Right kidney (tissue), 9 donors: ENCODE measurements at places on chromosomes 12 and 14.

GRCh38 chr12:34333337-34333736 is 311.0 kb downstream of the ALG10 start:
- no peak for DNase-seq

DNA sequence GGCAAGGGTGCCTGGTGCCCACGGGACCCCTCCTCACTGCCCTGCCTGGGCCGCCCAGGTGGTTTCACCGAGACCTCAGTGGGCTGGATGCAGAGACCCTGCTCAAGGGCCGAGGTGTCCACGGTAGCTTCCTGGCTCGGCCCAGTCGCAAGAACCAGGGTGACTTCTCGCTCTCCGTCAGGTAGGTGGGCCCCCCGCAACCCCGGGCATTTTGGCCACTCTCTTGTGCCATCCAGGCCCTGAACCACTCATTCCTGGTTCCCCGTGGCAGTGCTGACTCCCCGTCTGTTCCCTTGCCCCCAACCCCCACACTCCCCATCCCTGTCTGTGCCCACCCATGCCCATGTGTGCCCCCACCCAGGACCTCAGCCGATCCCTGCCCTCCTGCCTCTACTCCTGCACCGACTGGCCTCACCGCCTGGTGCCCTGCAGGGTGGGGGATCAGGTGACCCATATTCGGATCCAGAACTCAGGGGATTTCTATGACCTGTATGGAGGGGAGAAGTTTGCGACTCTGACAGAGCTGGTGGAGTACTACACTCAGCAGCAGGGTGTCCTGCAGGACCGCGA is 480 bp downstream of the PTPN6 start:
- DNase-seq: no peak

- no peak for DNase-seq
Measured at GRCh38 chr12:69523433-69524330, 53.5 kb downstream of the FRS2 start.

DNA sequence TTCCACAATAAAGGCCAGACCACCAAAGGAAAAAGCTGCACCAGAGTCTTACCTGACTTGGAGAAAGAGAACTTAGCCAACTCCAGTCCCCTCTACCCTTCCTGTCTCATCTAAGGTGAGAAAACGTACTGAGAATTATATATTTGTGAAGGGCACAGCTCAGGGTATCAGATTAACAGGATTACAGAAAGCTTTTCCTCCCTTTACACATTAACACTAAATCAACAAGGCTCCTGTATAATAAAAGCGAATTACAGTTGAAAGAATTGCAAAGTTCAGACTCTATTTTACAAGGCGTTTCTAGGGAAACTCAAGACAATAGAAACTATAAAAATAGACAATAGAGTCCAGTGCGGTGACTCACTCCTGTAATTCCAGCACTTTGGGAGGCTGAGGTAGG is 82.7 kb upstream of the RPL10L start:
- no peak for DNase-seq

DNA sequence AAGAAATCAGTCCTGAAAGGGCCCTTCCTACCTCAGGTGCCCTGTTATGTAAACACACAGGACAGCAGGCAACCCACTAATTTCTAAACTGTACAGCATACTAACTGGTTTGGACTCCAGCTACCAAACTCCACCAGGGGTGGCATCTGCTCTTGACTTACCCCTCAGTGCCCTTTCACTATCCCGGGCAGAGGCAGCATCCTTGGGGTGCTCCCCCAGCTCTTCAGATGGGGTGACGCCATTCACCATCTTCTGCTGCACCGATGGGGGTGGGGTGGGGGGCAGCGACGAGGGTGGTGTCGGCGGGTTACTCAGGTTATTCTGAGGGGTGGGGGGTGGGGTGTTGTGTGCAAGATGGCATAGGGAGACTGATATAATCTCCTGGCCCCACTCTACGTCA is 11.5 kb upstream of the PRKAG1 start:
- DNase-seq: no peak

- DNase-seq: no peak
Measured at GRCh38 chr14:83255727-83256090, 1722.1 kb upstream of the SEL1L start.

- peak; percentile 28 for DNase-seq
Measured at GRCh38 chr14:95360828-95361227, 41.1 kb upstream of the CLMN start.

DNA sequence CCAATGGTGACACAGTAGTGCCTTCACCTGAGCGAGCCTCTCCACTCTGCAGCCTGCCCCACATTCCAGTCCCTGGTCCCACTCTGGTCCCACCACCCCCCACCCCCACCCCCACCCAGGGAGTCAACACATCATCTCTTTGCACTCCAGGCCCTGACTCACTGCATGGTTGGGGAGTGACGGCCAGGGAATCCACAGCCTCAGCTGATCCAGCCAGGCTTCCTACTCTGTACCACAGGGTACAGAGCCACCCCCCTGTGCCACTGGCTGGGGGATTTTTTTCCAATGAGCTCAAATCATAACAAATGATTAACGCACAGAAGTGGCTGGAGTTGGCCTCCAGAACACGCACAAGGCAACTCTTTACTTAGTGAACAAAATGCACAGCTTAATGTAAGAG is 233.7 kb downstream of the NTF3 start:
- no peak for DNase-seq

- DNase-seq: no peak
Measured at GRCh38 chr14:57402173-57402852, 11.9 kb downstream of the NAA30 start.

- no peak for DNase-seq
Measured at GRCh38 chr12:92403210-92404175, 257.8 kb upstream of the BTG1 start.

DNA sequence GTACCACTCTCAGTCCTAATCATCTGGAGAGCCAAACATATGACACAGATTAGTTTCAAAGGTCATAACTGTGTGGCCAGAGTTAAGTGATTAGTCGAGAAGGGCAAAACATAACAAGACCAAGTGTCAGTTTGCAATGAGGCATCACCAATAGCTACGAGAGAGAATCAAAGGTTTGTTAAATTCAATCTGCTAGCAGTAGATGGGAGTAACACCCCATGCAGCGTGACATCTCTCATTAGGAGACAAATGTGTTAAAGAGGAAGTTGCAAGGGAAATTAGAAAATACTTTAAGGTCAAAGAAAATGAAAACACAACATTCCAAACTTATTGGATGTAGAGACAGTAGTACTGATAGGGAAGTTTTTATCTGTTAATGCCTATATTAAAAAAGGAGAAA is 135.7 kb upstream of the SYT10 start:
- no peak for DNase-seq

DNA sequence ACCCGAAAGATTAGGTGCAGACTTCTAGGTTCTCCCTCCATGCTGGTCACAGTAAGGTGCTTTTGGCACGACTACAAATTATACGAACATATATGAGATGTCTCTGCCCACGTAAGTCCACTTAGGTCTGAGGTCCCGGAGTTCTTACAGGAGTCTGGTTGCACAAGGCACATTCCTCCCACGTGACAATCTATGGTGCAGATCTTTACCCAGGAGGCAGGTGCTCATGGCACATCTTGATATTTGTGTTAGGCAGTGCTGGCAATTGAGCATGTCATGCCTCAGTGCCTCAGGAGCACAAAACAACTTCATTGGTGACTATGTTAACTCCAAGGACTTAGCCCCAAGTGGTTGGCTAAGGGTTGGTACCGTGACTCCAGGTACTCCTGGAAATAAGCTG is 92.0 kb upstream of the AMN1 start:
- DNase-seq: no peak

GRCh38 chr14:70183991-70184390 is 4.8 kb downstream of the SLC8A3 start:
- DNase-seq: no peak

DNA sequence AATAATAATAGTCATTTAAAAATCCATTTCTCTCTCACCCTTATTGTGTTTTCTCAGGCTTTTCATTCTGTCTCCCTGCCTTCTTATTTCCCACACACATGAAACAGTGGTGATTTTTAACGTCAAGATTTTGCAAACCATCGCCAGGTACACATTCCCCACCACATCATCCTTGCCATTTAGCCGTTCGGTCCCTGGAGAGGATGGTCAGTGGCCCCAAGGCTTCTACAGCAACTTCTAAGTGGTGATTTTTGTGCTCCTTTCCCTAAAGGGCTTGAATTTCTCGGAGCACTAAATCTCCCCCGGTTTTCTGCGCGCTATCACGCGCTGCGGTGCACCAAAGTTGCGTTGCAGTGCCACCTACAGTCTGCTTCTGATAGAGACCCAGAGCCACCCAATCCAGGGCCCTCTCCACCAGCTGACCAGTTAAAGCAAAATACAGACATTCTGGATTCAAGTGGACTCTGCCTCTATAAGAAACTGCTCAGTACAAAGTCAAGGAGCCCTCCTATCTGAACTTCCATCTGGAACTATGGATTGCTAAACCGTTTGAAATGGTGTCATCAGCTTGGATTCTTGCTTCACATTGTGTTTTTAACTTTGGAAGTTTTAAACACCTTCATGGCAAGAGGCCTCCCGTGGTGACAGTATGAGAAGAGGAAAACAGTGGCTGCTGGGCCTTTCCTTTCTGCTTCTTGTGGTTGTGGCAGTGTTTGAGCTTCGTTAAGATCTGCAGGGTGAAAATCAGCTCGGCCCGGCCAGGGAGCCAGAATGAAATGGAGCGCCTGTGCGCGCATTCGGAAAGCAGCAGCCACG is 234.0 kb downstream of the SPTSSA start:
- peak; percentile 54 for DNase-seq

DNA sequence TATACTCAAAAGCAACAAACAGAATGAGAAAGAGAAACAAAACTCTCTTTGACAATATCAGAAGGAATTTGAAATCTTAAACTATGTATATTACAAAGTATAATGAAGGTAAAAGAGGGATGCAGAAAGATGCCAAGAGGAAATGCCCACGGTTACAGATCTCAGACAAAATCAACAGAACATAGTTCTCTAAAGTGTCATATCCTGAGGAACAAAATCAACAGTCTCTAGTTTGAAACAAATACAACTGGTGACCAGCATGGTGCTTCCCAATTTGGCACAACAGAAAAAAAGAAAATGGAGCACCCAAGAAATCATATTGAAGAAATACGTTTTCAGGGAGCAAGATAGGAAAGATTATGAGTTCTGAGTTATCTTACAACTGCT is 116.5 kb downstream of the METTL25 start:
- no peak for DNase-seq

GRCh38 chr14:102560458-102561261 is 31.8 kb upstream of the RCOR1 start:
- no peak for DNase-seq

DNA sequence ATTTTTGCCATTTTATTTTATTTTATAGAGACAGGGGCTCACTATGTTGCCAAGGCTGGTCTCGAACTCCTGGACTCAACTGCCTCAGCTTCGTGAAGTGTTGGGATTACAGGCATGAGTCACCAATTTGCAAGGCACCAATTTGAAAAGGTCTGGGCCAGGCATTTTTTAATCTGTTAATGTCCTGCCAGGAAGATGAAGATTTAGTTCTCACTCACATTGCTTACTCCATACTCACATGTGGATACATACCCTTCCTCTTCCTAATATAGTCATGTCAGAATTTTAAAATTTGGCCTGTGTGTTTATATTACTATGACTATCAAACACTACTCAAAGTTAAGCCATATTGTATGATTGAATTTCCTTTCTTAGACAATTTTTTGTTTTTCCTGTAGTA is 15.3 kb upstream of the EML1 start:
- DNase-seq: no peak

GRCh38 chr12:92784356-92784755 is 81.6 kb downstream of the PLEKHG7 start:
- DNase-seq: no peak

DNA sequence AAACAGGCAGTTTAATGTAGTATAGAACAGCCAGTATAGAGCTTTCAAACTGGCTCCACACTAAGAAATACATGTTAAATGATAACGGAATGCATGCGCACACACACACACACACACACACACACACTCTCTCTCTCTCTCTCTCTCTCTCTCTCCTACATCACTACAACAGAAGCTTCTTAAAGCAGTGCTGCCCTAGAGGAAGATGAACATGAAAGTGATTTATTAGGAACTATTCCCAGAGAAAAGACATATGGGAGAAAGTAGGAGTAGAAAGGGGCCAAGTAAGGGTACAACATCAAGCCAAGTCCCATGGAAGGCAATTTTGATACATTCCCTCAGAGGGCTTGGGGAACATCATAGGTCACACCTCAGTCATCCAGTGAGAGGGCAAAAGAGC is 16.4 kb upstream of the DHRS4 start:
- peak; percentile 59 for DNase-seq

GRCh38 chr12:115572440-115572839 is 705.1 kb downstream of the MED13L start:
- DNase-seq: no peak

DNA sequence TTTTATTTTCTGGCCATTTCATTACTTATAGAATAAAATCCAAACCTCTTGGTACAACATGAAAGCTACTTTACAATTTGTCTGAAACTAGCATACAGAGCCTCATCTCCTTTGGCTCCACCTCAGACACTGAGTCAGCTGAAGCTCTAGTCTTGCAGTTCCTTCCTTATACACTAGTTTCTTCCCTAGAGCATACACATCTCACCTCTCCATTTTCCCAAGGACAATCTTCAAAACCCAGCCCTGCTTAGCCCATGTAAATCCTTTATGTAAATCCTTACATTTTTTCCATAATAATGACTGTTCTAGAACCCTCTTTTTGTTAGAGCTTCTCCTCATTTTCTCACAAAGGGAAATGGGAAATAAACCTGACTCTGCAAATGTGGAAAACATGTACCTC is 463.4 kb downstream of the SLC16A7 start:
- DNase-seq: no peak

DNA sequence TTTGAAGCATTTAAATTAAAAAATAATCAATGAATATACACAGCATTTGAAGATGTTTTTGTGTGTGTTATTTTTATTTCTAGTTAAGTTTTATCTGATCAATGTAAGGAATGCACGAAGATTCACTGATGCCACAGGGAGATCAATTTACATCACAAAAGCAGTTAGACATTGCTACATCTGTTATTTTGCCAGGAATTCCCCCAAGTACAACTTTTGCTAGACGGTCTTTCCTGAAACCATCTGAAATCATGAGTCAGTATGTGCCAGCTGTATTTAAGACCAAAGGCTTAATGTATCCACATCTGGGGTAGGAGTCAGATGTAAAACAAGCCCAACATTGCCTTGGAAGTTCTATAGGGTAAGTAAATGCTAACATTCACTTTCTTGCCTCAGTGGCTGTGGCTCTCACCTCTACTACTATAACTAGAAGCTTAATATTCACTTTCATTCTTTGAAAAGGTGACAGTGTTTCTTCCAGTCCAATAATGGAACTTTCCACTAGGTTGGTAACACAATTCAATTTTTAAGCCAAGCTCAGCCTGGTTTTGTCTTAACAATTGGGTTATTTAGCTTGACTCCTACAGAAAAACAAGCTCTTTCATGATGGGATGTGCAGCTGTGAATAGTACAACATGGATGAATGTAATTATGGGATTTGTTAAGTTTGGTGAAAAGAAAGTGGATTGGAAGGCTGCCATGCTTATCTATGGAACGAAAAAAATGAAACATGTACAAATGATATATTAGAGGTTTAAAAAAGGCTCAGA is 385.4 kb upstream of the TMEM132C start:
- DNase-seq: no peak

- DNase-seq: no peak
Measured at GRCh38 chr12:34398366-34398705, 376.0 kb downstream of the ALG10 start.

GRCh38 chr12:67780580-67781084 is 132.1 kb downstream of the DYRK2 start:
- DNase-seq: no peak
